ENCODE measurements at places on chromosomes 2 and 18.

GRCh38 chr2:239393388-239393940, 7.4 kb downstream of the HDAC4 start:
- DNase-seq = no peak

DNA sequence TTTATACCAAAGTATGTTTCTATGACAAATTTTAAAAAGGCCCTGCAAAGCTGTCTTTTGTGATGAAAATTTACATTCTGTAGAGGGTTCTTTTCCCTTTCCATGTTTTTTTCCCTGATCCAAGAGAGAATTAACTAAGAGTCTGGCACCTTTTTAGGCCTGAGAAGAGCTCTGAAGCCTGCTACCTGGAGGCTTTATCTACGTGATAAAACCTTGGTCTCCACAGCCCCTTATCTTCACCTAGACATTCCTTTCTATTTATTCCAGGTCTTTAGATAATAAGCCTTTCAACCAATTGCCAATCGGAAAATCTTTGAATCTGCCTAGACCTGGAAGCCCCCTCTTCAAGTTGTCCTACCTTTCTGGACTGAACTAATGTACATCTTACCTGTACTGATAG, 774.1 kb upstream of the LRRTM1 start:
- DNase-seq = no peak

- no peak for DNase-seq
Measured at GRCh38 chr2:134976074-134976702, 57.6 kb downstream of the CCNT2 start.

- no peak for DNase-seq
Measured at GRCh38 chr2:56314796-56315195, 131.0 kb downstream of the CCDC85A start.

- DNase-seq = no peak
Measured at GRCh38 chr2:33907866-33908265, 308.8 kb upstream of the FAM98A start.

GRCh38 chr2:240579771-240580614, 6.5 kb upstream of the CAPN10 start:
- DNase-seq = no peak

DNA sequence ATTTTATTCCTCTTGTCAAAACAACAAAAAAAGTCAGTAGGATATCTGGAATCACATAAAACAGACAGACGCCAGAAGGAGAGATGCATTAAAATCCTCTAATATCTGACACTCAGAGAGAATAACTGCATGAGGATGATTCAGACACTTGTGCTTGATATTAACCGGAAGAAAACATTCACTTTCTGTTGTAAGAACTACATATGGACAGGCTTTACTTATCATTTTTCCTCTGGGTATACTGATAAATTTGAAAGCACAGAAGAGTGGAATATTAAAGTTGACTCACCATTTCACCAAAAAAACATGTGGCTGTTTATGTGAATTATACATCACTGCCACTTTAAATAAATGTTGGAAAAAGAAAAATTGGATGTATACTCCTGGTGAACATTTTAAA, 589.1 kb upstream of the CDH2 start:
- no peak for DNase-seq

- no peak for DNase-seq
Measured at GRCh38 chr2:10393640-10393982, 54.5 kb downstream of the ODC1 start.

- DNase-seq = peak; percentile 99
Measured at GRCh38 chr18:11857177-11857887, 6.1 kb downstream of the CHMP1B start.

GRCh38 chr2:114076961-114077360, 187.1 kb downstream of the ACTR3 start:
- no peak for DNase-seq

DNA sequence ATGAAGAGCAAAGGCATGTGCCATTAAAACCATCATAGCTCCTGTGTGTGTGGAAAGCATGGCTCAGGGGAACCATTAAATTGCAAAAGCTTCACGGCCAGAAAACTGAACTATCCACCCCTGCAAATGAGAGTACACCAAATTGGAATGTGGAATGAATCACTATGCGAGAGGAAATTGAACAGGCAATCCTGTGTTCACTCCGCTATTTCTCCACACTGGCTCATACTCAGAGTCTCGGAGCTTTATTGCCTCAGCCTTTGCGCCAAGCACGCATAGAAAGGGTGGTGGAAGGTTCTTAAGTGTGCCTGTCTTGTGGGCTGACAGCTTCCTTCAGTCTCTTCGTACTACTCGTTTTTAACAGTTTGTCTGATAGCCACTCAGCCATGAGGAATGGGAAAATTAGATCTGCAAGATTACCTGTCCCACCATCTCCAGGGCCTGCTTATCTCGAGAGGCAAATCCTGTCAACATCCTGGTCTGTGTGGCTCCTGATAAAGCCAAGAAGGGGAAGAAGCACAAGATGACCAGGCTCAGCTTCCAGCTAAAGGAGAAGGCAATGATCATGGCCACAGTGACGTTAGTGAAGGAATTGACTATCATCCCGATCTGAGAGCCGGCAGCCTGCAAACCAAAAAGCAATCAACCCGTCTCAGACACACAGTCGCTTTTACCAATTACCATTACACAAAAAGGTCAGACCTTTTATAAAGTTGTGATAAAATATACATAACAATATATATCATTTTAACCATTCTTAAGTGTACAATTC, 34.9 kb downstream of the G6PC2 start:
- DNase-seq = no peak

DNA sequence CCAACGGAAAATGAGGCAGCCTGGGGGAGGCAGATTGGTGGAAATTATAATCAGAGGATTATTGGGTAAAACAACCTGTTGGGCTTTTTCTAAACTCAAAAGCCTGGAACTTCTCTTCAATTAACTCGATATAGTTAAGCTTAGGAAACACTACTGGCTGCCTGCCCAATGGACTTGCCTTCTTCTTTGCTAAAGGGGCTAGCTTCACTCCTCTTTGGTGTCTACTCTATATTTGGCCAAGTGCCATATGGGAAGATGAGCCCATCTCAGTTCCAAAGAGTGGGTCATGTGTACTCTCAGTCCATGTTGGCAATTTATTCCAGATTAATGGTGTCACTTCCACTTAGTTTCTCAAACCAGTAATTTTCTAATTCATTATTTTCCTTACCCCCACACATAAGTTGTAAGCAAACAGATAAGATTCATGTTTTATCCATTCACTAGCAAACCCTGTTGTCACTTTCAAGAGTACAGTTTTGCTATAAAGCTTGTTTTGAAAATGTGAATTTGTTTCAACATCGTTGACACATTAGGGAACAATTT, 34.3 kb downstream of the DARS1 start:
- no peak for DNase-seq

- DNase-seq = peak; percentile 79
Measured at GRCh38 chr2:175837046-175837445, 165.0 kb downstream of the LNPK start.

GRCh38 chr2:144020047-144020446, 499.9 kb downstream of the ZEB2 start:
- no peak for DNase-seq

- DNase-seq = peak; percentile 72
Measured at GRCh38 chr18:2618009-2618408, 37.5 kb upstream of the SMCHD1 start.

GRCh38 chr2:38600921-38601455, 1.7 kb downstream of the HNRNPLL start:
- no peak for DNase-seq

- DNase-seq = no peak
Measured at GRCh38 chr2:156481312-156481711, 45.1 kb downstream of the GPD2 start.

- no peak for DNase-seq
Measured at GRCh38 chr18:12843420-12844350, 40.4 kb downstream of the PTPN2 start.

DNA sequence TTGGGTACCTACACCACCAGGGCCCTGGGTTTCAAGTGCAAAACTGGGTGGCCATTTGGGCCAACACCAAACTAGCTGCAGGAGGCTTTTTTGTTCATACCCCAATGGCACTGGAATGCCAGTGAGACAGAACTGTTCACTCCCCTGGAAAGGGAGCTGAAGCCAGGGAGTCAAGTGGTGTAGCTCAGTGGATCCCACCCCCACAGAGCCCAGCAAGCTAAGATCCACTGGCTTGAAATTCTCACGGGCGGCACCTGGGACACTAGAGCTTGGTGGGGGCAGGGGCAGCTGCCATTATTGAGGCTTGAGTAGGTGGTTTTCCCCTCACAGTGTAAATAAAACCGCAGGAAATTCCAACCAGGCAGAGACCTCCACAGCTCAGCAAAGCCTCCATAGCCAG, 46.0 kb upstream of the FAM110C start:
- DNase-seq = no peak

DNA sequence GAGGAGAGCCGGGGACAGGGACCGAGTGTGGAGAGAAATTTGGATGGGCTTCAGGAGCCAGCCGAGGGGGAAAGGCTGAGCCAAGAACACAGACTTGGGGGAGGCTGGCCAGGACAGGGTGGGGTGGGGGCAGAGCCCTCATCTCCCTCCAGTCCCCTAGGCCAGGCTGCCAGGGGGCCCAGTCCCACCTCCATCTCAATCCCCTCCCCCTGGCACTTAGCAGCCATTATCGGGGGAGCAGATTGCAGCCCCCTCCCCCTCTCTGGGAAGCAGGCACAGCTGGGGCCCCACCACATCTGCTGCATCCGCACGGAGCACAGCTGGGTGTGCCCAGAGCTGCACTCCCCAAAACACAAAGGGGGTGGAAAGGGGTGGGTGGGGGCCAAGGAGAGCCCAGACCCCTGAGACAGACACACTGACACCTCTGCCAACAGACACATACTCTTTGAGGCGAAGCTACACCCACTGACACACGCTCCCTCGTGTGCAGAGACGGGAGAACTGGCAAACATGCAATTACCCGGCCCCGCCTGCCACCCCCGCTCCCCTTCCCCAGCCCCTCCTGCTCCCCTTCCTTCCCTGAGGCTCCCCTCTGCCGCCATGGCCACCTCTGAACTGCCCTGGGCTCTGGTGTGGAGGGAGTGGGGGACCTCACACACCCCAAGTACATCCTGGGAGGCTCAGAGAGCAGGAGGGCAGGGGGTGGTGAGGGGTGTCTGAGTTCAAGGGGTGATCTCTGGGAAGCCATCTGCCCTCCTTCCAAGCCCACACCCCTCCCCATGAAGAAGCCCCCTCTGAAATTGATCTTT, 5.1 kb upstream of the ASIC4 start:
- no peak for DNase-seq

DNA sequence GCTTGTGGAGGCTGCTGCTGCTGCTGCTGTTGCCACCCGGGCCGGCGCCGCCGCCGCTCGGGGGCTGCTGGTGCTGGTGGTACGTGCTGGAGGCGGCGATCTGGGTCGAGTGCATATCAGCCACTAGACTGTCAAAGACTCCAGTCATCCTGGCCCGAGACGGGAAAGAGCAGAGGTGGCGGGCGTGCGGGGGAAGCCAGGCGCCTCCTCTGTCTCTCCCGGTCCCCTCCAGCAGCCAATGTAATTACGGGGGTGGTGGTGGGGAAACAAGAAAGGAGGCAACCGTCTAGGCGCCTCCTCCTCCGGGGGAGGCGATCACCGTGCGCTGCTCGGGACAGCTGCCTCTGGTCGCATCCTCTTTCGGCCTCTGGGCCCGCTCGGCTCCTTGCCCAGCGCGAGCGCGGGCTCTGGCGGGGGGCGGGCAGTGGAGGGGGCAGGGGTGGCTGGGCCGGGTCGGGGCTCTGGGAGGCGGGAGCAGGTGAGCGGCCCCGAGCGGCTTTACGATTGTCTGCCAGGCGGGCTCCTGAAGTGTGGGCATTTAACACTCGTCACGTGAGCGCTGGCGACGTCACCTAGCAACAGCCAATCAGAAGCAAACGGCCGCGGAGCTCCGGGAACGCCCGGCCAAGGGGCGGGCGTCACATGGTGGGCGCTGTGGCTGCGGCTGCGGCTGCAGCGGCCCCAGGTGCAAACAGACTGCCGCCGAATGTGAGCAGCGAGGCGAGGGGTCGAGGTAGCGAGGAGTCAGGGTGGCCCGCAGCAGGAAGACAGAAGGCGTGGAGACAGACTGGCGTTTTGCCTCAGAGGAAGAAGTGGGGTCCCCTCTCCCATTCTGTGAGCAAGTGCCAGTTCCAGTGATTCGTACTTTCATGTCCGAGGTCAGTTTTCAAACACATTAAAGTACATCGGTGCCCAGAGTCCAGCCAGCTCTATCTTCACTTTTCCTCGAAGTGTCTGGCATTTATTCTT, at the start of gene DLX2:
Gene DLX2 (minus strand): TSS at position 510 of the 969 bp plus-strand sequence. CDS start 362 bp downstream, at position 148.
- DNase-seq = peak; percentile 65

DNA sequence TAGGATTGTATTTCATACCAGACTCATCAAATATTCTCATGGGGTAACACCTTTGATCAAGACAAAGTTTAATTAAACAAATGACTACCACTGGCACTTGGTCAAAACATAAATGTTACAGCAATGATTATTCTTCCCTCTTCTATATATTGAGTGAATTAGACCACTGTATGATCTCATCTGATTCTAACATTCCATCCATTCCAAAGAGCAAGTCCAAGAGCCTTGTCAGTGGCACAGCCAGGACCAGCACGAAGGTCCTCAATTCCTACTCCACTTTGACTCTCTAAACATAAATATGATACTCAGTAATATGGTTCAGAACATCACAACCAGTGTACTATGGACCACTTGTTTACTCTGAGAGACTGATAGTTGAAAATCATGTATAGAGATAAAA, 86.4 kb downstream of the AP1S3 start:
- no peak for DNase-seq

DNA sequence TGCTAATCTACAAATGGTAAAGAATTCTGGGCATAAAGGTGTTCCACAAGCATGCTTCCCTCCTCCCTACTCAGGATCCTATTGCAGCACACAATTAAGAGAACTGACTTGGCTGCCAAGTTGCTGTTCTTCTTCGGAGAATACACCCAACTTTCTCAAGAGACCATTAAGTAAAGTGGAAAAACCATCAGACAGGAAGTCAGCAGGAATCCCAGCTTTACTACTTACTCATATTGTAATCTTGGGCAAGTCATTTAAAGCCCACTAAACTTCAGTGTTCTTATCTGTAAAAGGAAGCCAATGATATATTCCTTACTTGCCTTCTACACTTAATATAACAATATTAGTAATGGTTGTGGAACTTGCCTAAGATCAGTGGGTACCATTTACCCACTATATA, 37.8 kb downstream of the PSTPIP2 start:
- peak; percentile 22 for DNase-seq

GRCh38 chr2:181095486-181095885, 115.1 kb downstream of the UBE2E3 start:
- DNase-seq = no peak

GRCh38 chr2:78568782-78569373, 456.6 kb upstream of the REG3G start:
- DNase-seq = no peak

DNA sequence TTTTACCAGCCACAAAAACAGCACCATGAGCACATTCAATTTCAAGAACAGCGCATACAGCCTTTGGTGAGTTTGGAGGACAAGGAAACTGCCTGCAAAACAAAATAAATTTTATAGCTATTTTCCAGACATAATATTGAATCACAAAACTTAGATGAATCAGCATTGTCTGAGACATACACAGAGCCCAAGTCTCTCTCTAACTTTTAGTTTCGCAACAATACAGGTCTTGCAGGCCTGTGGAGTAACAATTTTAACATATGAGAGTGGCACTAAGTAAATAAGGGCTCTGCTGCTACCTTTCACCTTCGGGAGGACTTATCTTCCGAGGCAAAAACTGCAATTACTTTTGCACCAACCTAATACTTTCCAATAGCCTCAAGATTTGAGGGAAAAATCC, 56.1 kb upstream of the PEX13 start:
- DNase-seq = no peak

All from astrocyte of the cerebellum (primary cell).